IPS DF 19.7 (cell line): ENCODE measurements at places on chromosomes 16 and 17.

GRCh38 chr16:68397710-68398201 lies 50.6 kb downstream of the SMPD3 start:
- DNase-seq, result no peak

GRCh38 chr16:60061396-60061795 lies 1327.3 kb upstream of the GOT2 start:
- no peak for DNase-seq

DNA sequence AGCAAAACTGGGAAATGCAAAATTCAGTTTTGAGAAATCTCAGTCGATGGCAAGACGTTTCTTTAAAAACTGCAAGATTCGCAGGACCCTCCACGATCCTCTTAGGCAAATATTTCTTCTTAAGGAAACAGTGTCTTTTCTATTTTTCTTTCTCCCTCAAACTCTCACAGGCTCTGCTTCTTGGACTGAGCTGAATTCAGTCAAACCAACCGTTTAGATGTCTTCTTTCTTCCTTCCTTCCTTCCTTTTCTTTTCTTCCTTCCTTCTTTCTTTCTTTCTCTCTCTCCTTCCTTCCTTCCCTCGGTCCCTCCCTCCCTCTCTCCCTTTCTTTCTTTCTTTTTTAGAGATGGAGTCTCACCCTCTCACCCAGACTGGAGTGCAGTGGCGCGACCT lies 67.2 kb upstream of the AXIN2 start:
- no peak for DNase-seq

GRCh38 chr16:86220561-86220960 lies 289.8 kb upstream of the FOXF1 start:
- no peak for DNase-seq

GRCh38 chr16:15573274-15573895 lies 69.6 kb downstream of the MARF1 start:
- no peak for DNase-seq

GRCh38 chr16:69276148-69277115 lies 34.7 kb upstream of the VPS4A start:
- DNase-seq, result no peak

DNA sequence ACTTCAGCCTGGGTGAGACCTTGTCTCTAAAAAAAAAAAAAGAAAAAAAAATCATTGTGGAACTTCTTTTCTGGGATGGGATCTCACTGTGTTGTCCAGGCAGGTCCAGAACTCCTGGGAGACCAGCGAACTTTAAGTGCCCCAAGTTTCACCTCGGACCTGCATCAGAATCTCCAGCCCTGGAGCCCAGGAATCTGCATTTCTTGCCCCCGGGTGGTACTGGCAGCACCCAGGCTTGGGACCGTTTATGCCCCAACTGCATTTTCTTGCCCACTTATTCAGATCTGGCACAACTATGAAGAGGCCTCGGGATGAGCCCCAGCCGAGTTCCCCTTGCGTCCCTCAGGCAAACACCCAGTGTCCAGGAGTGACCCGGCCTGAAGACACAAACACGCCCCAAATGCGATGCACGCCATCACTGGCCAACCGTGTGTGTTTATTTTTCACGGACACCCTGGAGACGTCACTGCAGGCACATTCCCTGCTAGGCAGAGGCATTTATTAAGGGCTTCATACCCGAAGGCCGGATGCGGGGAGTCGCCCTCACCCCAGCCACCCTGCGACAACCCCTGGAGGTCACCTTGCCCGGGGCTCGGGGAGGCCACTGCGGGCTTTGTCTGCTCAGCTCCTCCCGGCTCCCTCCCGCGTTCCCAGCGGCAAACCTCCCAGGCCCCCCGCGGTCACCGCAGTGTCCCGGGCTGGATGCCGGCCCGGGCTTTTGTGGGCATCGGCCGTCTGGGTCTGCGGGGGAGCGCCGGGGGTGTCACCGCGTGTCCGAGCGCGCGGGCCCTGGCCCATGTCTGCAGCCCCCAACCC lies 684 bp upstream of the SPIRE2 start:
- no peak for DNase-seq

- DNase-seq, result no peak
These were observed 389 bp downstream of the DUS1L start for GRCh38 chr17:82065193-82065637.

DNA sequence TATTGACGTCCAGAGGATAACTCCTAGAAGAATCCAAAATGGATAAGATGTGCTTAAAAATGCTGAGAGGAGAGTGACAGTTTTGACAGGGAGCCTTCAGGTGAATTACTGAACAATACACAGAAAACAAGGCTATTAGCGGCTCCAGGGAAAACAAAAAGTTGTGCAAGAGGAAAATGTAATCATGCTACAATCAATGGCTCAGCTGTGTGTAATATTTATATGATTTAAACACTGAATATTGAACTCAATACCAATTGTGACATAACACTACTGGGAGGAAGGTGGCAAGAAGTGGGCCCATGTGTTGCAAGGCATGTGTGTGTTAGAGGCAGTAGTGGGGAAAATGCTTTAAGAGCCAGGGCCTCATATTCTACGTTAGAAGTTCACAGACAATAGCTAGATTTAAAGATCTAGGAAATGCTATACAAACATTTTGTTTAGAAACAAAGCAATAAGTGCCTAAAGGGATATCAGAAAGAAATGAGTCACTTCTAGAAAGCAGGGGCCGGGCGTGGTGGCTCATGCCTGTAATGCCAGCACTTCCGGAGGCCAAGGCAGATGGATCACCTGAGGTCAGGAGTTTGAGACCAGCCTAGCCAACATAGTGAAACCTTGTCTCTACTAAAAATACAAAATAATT lies 253.2 kb upstream of the IRX5 start:
- no peak for DNase-seq

GRCh38 chr16:77916111-77916510 lies 106.2 kb upstream of the CLEC3A start:
- no peak for DNase-seq

DNA sequence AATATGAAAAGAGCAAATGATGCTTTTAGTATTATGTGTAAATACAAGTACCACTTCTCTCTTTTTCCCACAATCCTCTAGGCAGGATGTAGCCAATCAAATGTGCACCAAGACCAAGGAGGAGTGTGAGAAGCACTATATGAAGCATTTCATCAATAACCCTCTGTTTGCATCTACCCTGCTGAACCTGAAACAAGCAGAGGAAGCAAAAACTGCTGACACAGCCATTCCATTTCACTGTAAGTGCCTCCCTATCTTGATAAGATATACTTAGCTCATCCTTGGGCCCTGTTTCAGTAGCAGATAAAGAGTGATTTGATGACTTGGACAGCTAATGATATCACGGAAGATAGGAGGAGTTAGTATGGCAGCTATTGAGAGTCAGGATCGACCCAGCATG lies 33.7 kb downstream of the TADA2A start:
- DNase-seq, result no peak

GRCh38 chr16:68902003-68902968 lies 59.0 kb downstream of the TANGO6 start:
- peak; percentile 28 for DNase-seq

GRCh38 chr16:12308060-12308459 lies 331.5 kb downstream of the SNX29 start:
- DNase-seq, result no peak

- no peak for DNase-seq
These were observed 306.3 kb downstream of the SEC14L1 start for GRCh38 chr17:77446940-77447634.

- DNase-seq, result no peak
These were observed 337.8 kb upstream of the ZFHX3 start for GRCh38 chr16:73385696-73386095.

- no peak for DNase-seq
These were observed 1.8 kb downstream of the SOX8 start for GRCh38 chr16:983044-984030.

- no peak for DNase-seq
These were observed 5.7 kb upstream of the NR1D1 start for GRCh38 chr17:40105861-40106759.

GRCh38 chr17:28466521-28467048 lies 6.9 kb upstream of the SLC13A2 start:
- DNase-seq, result no peak

DNA sequence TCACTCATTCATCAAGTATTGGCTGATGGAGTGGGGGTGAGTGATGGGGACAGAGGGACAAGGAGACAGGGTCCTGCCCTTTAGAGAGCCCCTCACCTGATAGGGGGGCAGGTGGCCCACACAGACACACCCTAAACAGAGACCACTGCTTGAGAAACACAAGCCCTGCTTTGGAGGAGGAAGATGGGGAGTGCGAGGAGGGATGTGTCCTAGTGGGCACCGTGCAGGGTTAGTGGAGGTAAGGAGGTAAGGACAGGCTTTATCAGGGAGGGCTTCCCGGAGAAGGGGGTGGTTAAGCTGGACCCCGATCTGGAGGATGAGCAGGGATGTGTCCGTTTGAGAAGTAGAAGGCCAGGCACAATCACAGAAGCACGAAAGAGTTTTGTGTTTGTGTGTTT lies 8.2 kb upstream of the SMTNL2 start:
- DNase-seq, result no peak

DNA sequence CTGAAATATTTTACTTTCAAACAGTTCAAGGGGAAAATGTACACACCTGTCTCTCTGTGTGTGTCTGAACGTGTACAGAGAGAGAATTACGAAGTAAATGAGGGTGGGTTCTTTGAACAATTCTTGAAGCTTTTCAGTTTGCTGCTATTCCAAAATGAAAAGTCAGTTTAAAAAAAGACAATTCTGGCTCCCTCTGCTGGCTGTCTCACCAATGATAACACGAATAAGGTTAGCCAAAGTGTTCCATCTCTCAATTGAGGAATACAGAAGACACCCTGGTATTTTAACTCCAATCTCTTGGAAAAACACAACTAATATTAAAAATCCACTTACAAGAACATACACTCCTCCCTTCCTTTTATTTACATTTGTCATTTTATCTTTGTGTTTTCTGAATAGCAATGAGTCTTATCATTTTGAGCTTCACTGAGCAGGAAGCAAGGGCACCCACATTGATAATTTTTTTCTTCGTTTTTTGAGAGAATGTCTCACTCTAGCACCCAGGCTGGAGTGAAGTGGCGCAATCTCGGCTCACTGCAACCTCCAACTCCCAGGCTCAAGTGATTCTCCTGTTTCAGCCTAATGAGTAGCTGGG lies 20.5 kb downstream of the EFTUD2 start:
- no peak for DNase-seq

DNA sequence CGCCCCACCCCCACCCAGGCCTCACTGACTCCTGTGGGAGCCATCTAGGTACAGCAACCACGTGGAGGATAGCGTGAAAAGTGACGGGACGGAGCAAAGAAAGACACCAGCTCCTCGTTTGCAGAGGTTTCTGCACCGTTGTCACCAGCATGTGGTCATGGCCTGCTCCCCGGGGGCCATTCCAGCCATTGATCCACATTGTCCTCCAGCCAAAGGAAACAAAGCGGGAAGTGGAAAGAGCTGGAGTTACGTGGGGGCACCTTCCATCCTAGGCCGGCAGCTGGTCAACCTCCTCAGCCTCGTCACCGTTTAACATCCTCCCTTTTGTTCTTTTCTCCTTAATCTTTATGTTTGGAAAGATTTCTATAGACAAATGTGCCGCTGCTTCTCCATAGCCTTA lies 153.7 kb downstream of the RPTOR start:
- DNase-seq, result no peak

DNA sequence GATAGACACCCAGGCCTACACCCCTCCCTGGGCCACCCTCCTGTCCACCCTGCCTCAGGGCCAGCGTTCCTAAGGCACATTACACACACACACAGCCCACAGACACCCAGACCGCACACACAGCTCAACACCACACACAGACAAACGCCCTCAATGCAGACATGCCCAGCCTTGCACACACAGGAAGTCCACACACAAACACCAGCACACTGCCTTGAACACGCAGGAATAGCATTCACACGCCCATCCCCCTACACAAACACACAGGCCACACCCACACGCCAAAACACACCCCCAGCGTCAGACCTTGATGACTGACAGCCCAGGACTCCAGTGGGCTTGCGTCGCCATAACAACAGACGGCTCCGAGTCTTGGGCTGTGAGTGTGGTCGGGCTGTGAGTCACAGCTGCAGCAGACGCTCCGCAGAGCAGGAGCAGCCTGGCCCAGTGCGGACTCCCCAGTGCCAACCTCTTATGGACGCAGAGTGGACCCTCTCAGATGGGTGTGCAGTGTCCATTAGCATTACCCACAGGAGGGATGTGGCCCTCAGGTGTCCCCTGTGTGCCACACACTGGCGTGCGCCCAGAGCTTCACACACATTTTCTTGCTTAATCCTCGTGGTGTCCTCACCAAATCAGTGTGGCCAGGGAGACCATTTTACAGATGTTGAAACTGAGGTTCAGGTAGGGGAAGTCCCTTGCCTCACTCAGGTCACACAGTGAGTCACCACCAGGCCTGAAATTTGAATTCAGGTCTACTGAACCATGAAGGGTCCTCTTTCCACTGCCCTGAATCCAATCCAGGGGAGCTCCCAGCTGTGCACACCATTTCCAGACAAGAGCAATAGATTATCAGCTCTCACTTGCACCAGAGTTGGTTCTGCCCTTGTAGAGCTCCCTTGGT lies 17.8 kb upstream of the RAI1 start:
- DNase-seq, result peak; percentile 57

DNA sequence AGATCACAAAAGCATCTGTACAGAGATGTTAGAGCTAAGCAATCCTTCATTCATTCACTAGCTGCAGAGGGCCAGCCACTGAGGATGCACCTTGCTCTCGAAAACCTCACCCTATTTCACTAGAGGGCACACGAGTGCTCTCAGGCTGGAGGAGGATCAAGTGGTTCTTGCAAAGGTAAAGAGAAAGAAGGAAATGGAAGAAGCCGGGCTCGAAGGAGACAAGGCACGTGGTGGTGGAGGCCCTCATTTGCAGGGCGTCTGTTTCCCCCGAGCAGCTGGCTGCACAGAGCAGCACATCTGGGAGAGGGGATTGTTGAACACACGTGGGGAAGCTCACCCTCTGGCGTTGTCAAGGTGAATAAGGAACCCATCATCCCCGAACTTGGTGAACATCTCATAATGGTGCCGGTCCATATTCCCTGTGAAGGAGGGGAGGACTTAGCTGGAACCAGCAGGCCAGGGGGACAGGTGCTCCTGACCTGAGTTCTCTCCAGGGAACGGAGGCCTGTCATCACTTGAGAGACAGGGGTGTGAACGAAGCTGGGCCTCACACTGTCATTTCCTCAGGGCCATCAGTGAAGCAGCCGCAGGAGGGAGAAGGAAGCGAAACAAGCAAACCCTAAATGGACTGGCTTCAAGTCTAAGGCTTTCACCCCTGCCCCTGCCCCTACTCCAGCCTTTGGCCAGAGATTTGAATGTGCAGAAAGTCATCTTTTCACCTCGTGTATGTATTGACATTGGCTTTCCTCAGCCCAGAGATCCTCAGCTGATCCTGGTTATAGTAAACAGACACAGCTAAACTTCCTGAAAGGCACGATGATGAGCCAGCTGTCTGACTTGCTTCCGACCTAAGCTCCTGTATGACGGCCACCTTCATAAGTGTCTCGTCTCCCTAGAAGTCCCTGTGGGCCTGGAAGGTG lies 27.6 kb downstream of the PRKAR1A start:
- no peak for DNase-seq
